ENCODE measurements at places on chromosomes 3 and 15. TPM values are rescaled to one million over a fixed set of nuclear protein-coding genes. Genes with fewer than 3 reads are reported as not detected.

- DNase-seq = no peak
- H3K36me3 ChIP-seq = no peaks in the 10 kb centered on the region
- no peak overlapping the region for H3K27ac ChIP-seq
- H3K4me3 ChIP-seq = no peak overlapping the region
- no peaks in the 10 kb centered on the region for H3K4me1 ChIP-seq
- H3K27me3 ChIP-seq = no peaks in the 10 kb centered on the region
Observed at GRCh38 chr3:40574661-40575060, 49.9 kb downstream of the ZNF621 start.

The CA12 gene
- total RNA-seq = 0.08 TPM

DNA sequence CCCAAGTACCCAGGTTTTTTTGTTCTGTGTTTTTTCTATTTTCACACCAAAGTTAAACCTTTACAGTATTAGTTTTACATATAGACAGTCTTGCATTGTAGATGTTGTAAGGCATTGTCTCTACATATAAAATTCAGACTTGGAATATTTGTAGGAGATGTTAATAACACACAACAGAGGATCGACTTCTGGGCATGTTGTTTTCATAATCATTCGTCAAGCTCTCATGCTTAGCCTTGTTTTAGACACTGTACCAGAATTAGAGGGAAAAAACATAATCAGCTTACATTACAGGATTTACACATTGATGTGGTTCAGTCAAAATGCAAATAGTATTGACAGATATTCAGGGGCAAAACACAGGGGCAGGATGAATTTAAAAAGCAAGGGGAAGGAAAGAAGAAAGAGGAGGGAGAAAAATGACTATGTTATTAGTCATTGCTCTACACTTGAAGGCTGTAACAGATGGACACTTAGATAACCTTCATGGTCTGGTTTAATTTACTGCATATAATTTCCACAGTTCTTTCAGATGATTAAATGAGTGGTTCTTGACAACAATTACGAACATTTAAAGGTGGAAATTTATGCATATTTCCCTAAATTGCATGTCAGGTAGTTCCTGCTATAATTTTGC lies 7.5 kb downstream of the CMSS1 start:
- no peak for DNase-seq
- no peak overlapping the region for H3K27ac ChIP-seq
- H3K4me3 ChIP-seq = no peak overlapping the region
- no peaks in the 10 kb centered on the region for H3K27me3 ChIP-seq
- peaks cover 22% of the 10 kb centered on the region for H3K4me1 ChIP-seq
- H3K36me3 ChIP-seq = no peaks in the 10 kb centered on the region

The CX3CR1 gene
- not detected for total RNA-seq

- no peak overlapping the region for H3K4me3 ChIP-seq
- H3K27ac ChIP-seq = no peak overlapping the region
- H3K4me1 ChIP-seq = peaks cover 21% of the 10 kb centered on the region
Observed at GRCh38 chr3:44444437-44444836, 33.0 kb downstream of the ZNF445 start.

The SOX14 gene
- total RNA-seq = not detected

DNA sequence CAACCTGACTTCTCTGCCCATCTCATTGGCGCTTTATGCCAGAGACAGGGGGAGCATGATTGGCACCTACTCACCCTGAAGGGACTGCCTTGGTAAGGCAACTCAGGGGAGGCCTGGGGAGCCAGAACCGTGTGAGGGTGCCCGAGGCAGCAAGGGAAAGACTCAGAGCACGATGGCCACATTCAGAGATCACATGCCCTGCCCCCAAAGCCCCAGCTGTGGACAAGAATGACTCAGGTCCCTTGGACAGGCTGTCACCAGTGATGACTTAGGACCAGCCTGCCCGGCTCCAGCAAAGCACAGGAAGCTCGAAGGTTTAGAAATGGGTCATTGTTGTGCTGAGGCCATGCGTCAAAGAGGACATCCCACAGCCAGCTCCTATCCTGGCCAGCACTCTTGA lies 49.1 kb upstream of the LIMD1 start:
- H3K27ac ChIP-seq = no peak overlapping the region
- DNase-seq = peak; percentile 75
- peaks cover 38% of the 10 kb centered on the region for H3K4me1 ChIP-seq
- H3K4me3 ChIP-seq = no peak overlapping the region
- H3K27me3 ChIP-seq = no peaks in the 10 kb centered on the region
- H3K36me3 ChIP-seq = peaks cover 39% of the 10 kb centered on the region

DNA sequence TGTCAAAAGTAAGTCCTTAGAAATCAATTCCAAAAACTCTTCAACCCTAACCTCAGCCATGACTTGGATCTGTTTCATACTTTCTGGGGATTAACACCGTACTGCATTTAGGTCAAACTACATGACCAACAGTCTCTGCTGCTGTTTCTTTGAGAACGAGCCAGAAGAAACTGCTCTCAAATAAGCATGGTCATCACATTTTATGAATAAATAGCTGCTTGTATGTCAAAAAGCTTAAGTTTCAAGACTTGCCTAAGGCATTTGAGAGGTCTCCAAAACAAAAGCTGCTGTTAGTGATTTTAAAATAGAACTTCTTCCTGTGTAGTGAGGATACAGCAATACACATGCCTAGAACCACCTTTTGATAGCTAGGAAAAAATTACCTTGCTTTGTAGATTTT lies 166.3 kb upstream of the CHRM5 start:
- H3K4me1 ChIP-seq = no peaks in the 10 kb centered on the region
- H3K4me3 ChIP-seq = no peak overlapping the region
- H3K36me3 ChIP-seq = no peaks in the 10 kb centered on the region
- no peaks in the 10 kb centered on the region for H3K27me3 ChIP-seq
- H3K27ac ChIP-seq = no peak overlapping the region

DNA sequence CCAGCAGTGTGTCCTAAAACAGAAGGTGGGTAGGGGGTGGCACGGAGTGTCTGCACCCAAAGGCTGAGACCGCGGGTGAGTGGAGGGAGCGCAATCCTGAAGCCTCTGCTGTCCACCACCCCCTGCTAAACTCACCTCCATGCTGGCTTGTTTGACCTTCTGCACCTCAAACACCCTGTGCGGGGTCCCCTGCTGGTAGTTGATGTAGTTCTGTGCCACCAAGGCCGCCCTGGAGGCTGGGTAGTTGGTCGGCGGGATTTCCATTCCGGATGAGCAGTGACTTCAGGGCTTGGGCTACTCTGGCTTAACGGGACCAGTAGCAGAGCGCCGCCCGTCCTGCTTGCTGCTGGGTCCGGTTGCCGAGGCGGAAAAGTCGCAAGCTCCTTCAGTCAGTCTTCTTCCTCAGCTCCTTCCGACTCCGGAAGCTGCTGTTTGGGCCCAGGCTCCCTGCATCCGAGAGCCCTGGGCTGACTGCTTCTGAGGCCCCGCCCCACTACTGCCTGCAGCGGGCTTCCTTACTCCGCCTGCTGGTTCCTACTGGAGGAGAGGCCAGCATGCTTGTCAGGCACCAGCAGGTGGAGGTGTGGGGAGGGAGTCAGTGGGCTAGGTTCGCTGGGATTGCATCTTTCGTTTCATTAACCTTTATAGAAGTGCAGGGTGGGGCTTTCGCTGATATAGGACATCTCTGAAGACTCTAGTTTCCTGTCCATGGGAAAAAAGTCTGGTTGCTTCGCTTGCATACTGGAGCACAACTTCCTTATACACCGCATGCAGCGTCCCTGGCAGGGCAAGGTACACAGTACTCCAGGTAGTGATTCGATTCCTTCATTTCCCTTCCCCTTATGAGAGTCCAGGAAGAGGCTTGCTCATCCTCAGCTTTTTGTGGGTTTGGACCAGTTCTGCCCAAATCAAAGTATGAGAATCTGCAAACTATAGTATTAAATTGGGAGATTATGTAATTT lies at the start of gene LXN:
Gene LXN (minus strand): TSS at position 434 of the 962 bp plus-strand sequence. CDS start 170 bp downstream, at position 264.
- peaks cover 28% of the 10 kb centered on the region for H3K36me3 ChIP-seq
- no peaks in the 10 kb centered on the region for H3K4me1 ChIP-seq
- H3K27ac ChIP-seq = no peak within 1 kb of the TSS
- H3K4me3 ChIP-seq = no peak within 1 kb of the TSS
- peak; percentile 3 for DNase-seq
- no peaks in the 10 kb centered on the region for H3K27me3 ChIP-seq

The SUCNR1 gene
- not detected for total RNA-seq

The DET1 gene
- 2.2 TPM for total RNA-seq

DNA sequence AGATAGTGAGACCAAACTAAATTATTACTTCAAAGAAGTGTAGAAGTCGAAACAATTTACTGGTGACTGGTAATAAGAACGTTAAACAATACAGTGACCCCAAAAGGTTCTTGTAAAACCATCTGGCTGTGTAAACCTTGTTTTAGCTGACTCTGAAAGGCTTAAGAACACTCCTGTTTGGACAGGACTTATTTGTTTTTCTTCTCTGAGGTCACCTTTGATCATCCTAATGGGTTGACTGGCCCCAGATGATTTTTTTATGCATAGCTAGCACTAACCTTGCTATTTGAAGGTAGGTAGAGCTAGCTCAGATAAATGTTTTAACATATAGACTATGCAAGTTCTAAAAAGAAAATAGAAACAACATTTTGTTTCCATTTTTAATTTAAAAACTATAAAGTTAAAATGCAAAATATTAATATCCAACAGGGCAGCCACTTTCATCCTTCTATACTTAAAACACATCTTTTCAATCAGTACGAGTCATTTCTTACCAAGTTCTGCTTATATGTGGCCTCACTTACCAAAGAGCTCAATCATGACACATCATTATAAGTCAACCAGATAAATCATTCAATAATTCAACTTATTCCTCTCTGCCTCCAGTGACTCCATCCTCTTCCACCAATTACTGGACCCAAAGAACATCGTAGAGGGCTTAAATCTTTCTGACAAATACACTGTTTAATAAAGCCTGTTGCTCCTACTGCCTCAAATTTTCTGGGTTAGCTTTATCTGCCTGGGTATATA lies 158.8 kb downstream of the SSR3 start:
- no peaks in the 10 kb centered on the region for H3K36me3 ChIP-seq
- H3K4me1 ChIP-seq = no peaks in the 10 kb centered on the region
- DNase-seq = peak; percentile 1
- no peak overlapping the region for H3K4me3 ChIP-seq

GRCh38 chr3:170301405-170301804 lies 56.1 kb upstream of the SKIL start:
- H3K36me3 ChIP-seq = peaks cover 2% of the 10 kb centered on the region
- H3K4me1 ChIP-seq = no peaks in the 10 kb centered on the region
- H3K27ac ChIP-seq = no peak overlapping the region
- no peak overlapping the region for H3K4me3 ChIP-seq
- H3K27me3 ChIP-seq = no peaks in the 10 kb centered on the region

- H3K27me3 ChIP-seq = no peaks in the 10 kb centered on the region
- H3K4me3 ChIP-seq = no peak overlapping the region
- no peak for DNase-seq
- H3K27ac ChIP-seq = no peak overlapping the region
Observed at GRCh38 chr3:122004107-122004506, 17.9 kb downstream of the ILDR1 start.

DNA sequence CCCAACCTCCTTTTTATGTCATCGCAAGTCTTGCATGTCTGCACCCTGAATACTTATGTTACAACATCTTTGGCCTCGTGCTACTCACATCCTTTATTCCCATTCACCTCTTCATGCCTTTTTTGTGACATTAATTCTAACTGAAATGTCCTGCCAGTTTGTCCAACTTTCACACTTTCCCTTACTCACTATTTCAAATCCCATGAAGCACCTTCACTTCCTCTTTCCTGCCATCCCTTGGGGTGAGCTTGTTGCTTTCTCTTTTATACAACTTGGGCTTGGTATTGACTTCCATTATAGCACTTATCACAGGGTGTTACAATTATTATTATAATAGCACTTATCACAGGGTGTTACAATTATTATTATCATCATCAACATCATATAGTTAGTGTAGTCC lies 496.3 kb downstream of the NLGN1 start:
- no peaks in the 10 kb centered on the region for H3K36me3 ChIP-seq
- no peak overlapping the region for H3K4me3 ChIP-seq
- no peak overlapping the region for H3K27ac ChIP-seq
